Mesothelial cell of epicardium (in vitro differentiated cells): ENCODE measurements at places on chromosomes 2 and 18. TPM values are rescaled to one million over a fixed set of nuclear protein-coding genes. Genes with fewer than 3 reads are reported as not detected.

DNA sequence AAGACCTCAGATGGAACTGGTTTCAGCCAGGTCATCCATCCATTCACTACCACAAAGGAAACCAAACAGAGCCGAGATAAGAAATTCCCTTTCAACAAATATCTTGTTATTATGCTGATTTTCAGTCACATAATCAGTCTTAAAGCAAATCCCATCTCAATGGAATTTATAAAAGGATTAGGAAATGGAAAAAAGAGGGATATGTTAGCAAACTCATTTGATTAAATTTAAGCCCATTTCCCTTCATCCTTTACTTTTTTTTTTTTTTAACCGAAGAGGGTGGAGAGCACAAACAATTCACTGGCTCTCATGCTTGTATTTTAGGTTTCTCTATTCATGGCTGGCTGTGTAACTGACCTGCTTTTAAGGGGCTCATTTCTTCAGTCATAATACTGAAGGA, 109.0 kb upstream of the GATA6 start:
- DNase-seq, result no peak
- peak overlapping the region; percentile 64 for H3K27ac ChIP-seq
- H3K27me3 ChIP-seq, result no peaks in the 10 kb centered on the region
- H3K36me3 ChIP-seq, result no peaks in the 10 kb centered on the region

GRCh38 chr18:47746615-47747014, 183.8 kb downstream of the SMAD2 start:
- H3K27ac ChIP-seq, result no peak overlapping the region
- no peaks in the 10 kb centered on the region for H3K4me1 ChIP-seq
- DNase-seq, result peak; percentile 13
- H3K27me3 ChIP-seq, result peaks cover 65% of the 10 kb centered on the region

- DNase-seq, result no peak
- no peaks in the 10 kb centered on the region for H3K27me3 ChIP-seq
- no peak overlapping the region for H3K4me3 ChIP-seq
- H3K27ac ChIP-seq, result no peak overlapping the region
Measured at GRCh38 chr2:142415461-142415860, 284.6 kb upstream of the LRP1B start.

- H3K4me3 ChIP-seq, result no peak overlapping the region
- peaks cover 2% of the 10 kb centered on the region for H3K4me1 ChIP-seq
- no peak for DNase-seq
- peaks cover 29% of the 10 kb centered on the region for H3K36me3 ChIP-seq
Measured at GRCh38 chr2:238171575-238172187, 12.9 kb downstream of the ERFE start.

- peaks cover 20% of the 10 kb centered on the region for H3K4me1 ChIP-seq
- peak; percentile 91 for DNase-seq
- H3K36me3 ChIP-seq, result peaks cover 4% of the 10 kb centered on the region
- peak within 1 kb of the TSS; percentile 97 for H3K4me3 ChIP-seq
- no peaks in the 10 kb centered on the region for H3K27me3 ChIP-seq
Measured at GRCh38 chr2:85561280-85562212, at the start of gene GGCX. GGCX (minus strand) TSS chr2:85561493; CDS start chr2:85561428, 65 bp downstream.

DNA sequence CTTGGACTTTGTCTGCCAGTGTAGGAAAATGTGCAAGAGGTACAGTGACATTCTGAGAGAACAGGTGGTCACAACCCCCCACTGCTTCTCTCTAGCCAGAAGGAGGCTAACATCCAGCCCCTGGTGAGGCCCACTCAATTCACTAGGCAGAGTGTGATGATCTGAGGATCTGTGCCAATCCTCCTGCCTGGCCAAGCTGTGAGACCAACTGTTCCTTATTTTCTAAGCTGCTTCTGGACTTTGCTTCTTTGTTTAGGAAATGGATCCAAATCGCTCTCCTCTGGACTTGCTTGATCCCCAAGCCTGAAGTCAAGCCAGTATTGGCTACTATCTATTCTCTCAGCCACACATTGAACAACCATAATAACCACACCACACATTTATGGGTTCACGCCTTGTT, 202.8 kb downstream of the PIK3C3 start:
- peaks cover 1% of the 10 kb centered on the region for H3K27me3 ChIP-seq
- H3K27ac ChIP-seq, result no peak overlapping the region
- no peaks in the 10 kb centered on the region for H3K36me3 ChIP-seq
- H3K4me3 ChIP-seq, result no peak overlapping the region
- no peaks in the 10 kb centered on the region for H3K4me1 ChIP-seq
- no peak for DNase-seq

- no peak overlapping the region for H3K27ac ChIP-seq
- H3K27me3 ChIP-seq, result no peaks in the 10 kb centered on the region
- H3K4me1 ChIP-seq, result peaks cover 42% of the 10 kb centered on the region
Measured at GRCh38 chr18:10923551-10924070, 225.8 kb downstream of the PIEZO2 start.

GRCh38 chr18:38948436-38948835, 1382.8 kb upstream of the CELF4 start:
- no peaks in the 10 kb centered on the region for H3K27me3 ChIP-seq
- peaks cover 2% of the 10 kb centered on the region for H3K36me3 ChIP-seq
- H3K4me3 ChIP-seq, result no peak overlapping the region
- H3K4me1 ChIP-seq, result no peaks in the 10 kb centered on the region
- H3K27ac ChIP-seq, result no peak overlapping the region

DNA sequence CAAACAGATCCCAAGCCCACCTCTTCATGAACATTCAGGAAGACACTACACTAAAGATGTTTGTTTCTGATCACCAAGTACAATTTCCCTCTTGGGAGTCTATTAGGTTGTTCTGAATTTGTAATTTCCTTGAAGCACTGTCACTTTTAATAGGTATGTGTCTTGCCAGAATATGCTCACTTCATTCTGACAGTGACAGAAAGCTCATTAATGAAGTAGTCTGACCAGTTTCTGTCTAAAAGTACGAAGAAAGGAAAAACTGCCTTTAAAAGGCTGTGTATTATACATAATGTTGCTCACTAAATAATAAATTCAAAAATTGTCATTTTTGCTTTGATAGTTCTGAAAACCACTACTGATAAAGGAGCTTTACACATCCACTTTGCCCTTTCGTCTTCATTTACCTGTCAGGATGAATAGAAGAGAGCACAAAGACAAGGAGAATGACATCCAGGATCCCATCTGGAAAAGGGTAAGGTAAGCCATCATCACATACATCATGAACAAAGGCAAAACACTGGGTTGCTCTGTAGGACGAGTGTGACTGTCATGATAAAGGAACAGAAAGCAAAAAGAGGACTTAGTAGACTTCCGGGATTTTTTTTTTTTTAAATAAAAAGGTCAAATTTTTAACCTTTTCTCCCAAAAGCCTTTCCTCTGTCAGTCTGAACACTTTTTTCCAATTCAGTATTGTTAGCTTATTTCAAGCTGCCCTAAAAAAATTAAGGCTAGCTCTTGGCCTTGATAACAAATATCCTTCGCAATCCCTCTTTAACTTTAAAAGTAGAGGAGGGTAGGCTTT, 103.4 kb downstream of the METTL8 start:
- no peaks in the 10 kb centered on the region for H3K27me3 ChIP-seq
- H3K4me3 ChIP-seq, result no peak overlapping the region
- no peak for DNase-seq
- peaks cover 2% of the 10 kb centered on the region for H3K36me3 ChIP-seq

GRCh38 chr2:86274918-86275275, 62.5 kb downstream of the REEP1 start:
- no peak overlapping the region for H3K4me3 ChIP-seq
- H3K36me3 ChIP-seq, result peaks cover 4% of the 10 kb centered on the region
- peaks cover 3% of the 10 kb centered on the region for H3K4me1 ChIP-seq
- DNase-seq, result no peak
- H3K27ac ChIP-seq, result no peak overlapping the region

DNA sequence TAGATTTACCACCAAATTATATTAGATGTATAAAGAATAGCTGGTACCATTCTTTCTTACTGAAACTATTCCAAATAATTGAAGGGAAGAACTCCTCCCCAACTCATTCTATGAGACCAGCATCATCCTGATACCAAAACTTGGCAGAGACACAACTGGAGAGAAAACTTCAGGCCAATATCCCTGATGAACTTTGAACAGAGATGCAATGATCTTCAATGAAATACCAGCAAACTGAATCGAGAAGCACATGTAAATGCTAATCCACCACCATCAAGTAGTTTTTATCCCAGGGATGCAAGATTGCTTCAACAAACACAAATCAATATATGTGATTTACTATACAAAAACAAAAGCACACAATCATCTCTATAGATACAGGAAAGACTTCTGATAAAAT, 329.8 kb downstream of the RDH14 start:
- H3K27ac ChIP-seq, result no peak overlapping the region
- no peaks in the 10 kb centered on the region for H3K36me3 ChIP-seq
- no peaks in the 10 kb centered on the region for H3K27me3 ChIP-seq
- DNase-seq, result no peak
- no peak overlapping the region for H3K4me3 ChIP-seq
- peaks cover 27% of the 10 kb centered on the region for H3K4me1 ChIP-seq

GRCh38 chr2:203610558-203610957, 75.5 kb upstream of the RAPH1 start:
- no peak overlapping the region for H3K4me3 ChIP-seq
- no peak overlapping the region for H3K27ac ChIP-seq
- H3K36me3 ChIP-seq, result no peaks in the 10 kb centered on the region

DNA sequence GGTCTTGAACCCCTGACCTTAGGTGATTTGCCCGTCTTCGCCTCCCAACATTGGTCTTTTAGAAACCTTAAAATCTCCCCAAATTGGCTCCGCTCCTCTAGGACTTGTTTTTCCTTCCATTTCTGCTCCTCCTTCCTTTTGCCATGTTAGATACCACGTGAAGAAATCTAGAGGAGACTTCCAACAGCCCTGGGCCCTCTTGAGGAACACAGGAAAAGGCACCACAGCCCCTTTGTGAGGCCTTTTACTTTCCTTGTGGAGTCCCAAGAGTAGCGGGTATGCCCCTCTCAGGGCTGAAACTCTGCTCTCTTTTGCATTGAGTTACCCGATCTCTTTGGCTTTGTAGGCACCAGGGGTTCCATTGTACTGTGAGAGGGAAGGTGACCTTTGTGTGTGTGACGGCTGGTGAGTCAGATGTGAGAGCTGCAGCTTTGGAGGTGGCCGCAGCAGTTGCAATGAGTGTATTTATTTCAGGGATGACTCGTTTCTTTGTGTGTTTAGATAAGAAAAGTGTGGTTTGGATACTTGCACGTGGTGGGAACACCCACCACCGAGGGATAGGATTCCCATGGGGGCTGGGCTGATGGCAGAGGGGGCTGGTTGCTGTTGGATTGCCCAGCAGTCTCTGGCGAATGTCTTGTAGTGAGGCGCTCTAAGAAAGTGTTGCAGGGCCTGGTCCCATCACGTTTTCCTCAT, 218.4 kb upstream of the HS6ST1 start:
- DNase-seq, result no peak
- H3K27ac ChIP-seq, result no peak overlapping the region

DNA sequence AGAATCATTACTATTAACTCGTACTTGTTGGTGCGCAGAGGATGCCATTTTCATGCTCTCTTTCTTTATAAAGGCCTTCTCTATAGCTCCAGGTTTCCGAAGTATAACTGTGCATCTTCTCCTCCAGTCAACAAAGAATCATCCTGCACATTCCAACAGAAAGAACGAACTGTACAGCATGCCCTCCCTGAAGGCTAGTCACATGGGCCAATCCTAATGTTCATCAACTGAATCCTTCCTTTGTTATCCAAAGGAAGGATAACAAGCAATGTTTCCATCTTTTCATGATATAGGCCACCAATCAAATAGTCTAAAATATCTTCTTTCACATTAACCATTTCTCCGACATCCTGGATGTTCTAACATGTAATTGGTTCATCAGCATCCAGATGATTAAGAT, 66.9 kb upstream of the LDLRAD4 start:
- H3K4me3 ChIP-seq, result no peak overlapping the region
- H3K27me3 ChIP-seq, result peaks cover 32% of the 10 kb centered on the region
- no peak overlapping the region for H3K27ac ChIP-seq
- H3K4me1 ChIP-seq, result no peaks in the 10 kb centered on the region
- H3K36me3 ChIP-seq, result peaks cover 4% of the 10 kb centered on the region
- DNase-seq, result no peak

The HOXD12 gene
- 0.27 to 0.40 TPM (median 0.27 TPM) in 3 replicates for total RNA-seq

The TUBA3E gene
- total RNA-seq, result not detected in 3 replicates

The CKAP2L gene
- total RNA-seq, result 8.4 to 8.9 TPM (median 8.6 TPM) in 3 replicates

The PGAP1 gene
- total RNA-seq, result 55.0 to 56.9 TPM (median 55.6 TPM) in 3 replicates

The SKA1 gene
- 5.0 to 5.9 TPM (median 5.5 TPM) in 3 replicates for total RNA-seq

The RBM44 gene
- 0.60 to 0.72 TPM (median 0.69 TPM) in 3 replicates for total RNA-seq

The RGPD4 gene
- 0.18 to 0.29 TPM (median 0.23 TPM) in 3 replicates for total RNA-seq

The SPAST gene
- total RNA-seq, result 33.5 to 35.3 TPM (median 34.3 TPM) in 3 replicates

The KCNJ13 gene
- 0.35 to 0.60 TPM (median 0.41 TPM) in 3 replicates for total RNA-seq
